ENCODE measurements at places on chromosomes 1 and 21.

DNA sequence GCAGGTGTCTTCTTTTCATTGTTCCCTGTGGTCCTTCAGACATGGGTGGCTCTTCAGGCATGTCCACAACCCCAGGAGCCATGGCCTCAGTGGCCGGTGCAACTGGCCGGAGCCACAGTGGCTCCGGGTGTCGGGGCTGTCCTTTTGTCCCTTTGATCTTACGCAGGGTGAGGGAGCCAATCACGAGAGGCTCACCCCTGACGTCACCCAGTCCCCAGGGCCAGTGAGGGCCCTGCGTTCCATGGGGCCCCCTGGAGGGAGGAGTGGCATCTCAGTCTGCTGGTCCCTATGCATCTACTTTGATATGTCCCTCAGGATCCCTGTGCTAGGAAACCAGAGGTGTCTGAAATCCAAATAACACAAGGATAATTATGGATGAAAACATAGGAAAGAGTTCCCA lies 29.3 kb downstream of the ZSCAN20 start:
- no peak for DNase-seq

- DNase-seq = no peak
Measured at GRCh38 chr1:198929111-198929604, 290.3 kb downstream of the PTPRC start.

- DNase-seq = no peak
Measured at GRCh38 chr1:230809256-230809990, 58.9 kb downstream of the C1orf198 start.

- DNase-seq = no peak
Measured at GRCh38 chr1:5928714-5929400, 63.4 kb downstream of the NPHP4 start.

- DNase-seq = no peak
Measured at GRCh38 chr1:79004916-79005315, 1.6 kb downstream of the ADGRL4 start.

All from stimulated activated CD8-positive, alpha-beta memory T cell treated with anti-CD3 and anti-CD28 coated beads, Interleukin-2, amount 100 ng/mL, for 1 hour (primary cell).